ENCODE measurements at places on chromosomes 7 and 10.
A peak's percentile ranks its signal among the peaks of the same experiment; 100 is the strongest.

GRCh38 chr7:115122388-115122787 is 200.5 kb downstream of the MDFIC start:
- no peak for DNase-seq

- no peak for DNase-seq
Observed at GRCh38 chr7:3558400-3558799, 257.3 kb downstream of the SDK1 start.

DNA sequence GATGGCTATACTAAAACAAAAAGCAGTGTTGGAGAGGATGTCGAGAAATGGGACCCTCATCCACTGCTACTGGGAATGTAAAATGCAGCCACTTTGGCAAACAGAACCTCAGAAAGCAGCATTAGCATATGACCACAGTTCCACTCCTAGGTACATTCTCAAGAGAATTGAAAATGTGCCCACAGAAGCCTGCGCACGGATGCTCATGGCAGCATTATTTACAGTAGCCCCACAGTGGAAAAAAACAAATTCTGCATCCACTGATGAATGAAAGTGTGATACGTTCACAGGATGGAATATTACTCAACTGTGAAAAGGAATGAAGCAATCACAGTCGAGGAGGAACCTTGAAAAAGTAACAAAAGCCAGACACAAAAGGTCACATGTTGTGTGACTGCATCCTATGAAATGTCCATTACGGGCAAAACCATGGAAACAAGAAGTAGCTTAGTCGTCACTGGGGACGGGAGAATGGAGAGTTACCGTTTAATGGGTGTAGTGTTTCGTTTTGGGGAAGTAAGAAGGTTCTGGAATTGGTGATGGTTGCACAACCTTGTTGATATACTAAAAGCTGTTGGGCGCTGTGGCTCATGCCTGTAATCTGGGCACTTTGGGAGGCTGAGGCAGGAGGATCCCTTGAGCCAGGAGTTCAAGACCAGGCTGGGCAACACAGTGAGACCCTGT is 2.5 kb upstream of the UPK3B start:
- no peak for DNase-seq

DNA sequence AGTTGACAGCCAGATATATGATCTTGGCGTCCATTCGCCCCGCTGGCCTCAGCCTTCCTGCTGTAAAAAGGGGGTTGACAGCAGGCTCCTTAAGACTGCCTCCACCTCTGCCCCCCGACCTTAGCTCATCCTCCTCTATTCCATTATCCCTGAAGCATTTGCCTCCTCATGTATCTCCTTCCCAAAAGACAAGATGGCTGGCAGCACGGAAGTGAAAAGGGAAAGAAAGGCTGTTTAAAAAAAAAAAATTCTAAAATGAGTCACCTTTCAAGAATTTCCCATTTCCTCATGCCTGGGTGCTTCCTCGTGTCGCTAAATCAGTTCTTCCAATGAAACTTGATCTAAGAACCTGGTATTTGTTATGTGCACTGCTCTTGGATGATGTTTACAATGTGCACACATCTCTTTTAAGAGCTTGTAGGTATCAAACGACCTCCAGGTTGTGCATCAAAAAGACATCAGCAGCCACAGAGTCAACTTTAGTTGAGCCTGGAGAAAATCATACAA is 1.7 kb downstream of the SCRN1 start:
- DNase-seq: no peak

DNA sequence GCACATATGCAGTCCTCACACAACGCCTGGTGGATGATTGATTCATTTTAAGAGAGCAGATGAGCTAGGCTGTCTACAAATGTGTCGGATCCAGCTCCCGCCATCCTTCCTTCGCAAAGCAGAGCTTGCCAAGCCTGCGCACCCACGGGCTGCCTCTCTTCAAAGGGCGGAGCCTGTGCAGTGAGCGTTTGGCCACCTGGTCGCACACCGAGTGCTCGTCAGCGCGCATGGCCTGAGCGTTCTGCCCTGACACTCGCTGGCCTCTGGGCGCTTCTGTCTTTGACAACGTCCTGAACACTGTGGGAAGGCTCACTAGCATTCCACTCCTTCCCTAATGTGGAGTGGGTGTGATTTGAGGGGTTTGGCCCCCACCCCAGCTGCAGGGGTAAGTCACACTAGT is 47.1 kb upstream of the TMEM72 start:
- peak; percentile 28 for DNase-seq

DNA sequence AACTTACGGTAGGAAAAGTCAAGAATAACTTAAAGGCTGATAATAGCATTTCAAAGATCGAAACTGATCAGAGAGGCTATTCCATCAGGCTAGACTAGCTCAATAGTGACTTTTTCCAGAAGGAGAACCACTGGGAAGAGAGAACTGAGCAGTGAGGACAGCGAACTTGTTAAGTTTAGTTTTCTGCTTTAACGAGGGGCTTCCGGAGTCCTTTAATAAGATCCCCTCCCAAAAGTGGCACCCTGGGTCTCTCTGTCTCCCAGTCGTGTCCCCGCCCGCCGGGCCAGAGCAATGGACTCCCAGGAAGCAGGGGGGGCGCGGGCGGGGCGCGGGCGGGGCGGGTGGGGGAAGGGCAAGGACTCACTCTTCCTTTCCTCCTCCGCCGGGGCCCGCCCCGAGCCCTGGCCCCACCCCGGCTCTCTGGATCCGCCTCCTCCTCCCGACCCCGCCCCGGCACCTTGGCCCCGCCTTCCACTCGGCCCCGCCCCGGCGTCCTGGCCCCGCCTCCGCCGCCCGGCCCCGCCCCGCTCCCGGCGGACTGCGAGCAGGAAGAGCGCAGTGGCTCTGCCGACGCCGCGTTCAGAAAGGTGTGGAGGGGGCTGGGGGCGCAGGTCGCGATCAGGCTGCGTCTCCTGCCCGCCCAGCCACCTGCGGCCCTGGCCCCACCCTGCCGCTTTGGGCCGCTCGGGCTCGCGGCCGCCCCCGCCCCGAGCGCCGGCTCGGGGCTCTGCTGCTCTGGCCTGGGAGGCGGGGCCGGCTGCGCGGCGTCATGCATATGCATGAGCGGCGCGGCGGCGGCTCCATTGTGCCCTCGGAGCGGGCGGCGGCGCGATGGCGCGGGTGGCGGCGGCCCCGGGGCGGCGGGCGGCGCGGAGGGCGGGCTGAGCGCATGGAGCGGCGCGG is at the start of gene ZMIZ2:
Gene ZMIZ2, plus strand, starts transcription at position 803 of the 903 bp plus-strand sequence. CDS start 7,403 bp downstream, outside the sequence.
- peak; percentile 93 for DNase-seq

DNA sequence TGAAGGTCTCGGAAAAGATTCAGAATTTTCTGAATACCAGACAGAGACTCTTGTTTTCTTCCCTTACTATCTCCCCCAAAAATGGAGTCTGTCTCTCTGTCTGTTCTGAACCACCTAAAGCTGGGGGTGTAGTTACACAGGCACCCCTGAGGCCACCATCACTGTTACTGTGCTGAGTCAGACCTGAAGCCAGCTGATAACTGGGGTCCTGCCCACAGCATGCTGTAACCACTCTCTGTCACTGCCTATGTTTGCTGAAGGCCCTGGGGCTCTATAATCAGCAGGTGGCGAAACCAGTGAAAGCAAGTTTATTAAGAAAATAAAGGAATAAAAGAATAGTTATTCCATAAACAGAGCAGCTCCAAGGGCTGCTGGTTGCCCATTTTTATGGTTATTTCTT is 575.2 kb upstream of the POT1 start:
- no peak for DNase-seq

- no peak for DNase-seq
Observed at GRCh38 chr10:101000915-101001658, 1.5 kb downstream of the LZTS2 start.

GRCh38 chr7:51369746-51370145 is 53.1 kb upstream of the COBL start:
- DNase-seq: no peak

Measured in stimulated activated CD4-positive, alpha-beta T cell treated with anti-CD3 and anti-CD28 coated beads, Interleukin-12 subunit alpha, Interleukin-12 subunit beta, amount 100 ng/mL, for 4 hours (primary cell).